ENCODE measurements at places on chromosomes 1 and 21.
A peak's percentile ranks its signal among the peaks of the same experiment; 100 is the strongest.

- no peak for DNase-seq
Observed at GRCh38 chr21:42784276-42784675, 95.1 kb downstream of the WDR4 start.

DNA sequence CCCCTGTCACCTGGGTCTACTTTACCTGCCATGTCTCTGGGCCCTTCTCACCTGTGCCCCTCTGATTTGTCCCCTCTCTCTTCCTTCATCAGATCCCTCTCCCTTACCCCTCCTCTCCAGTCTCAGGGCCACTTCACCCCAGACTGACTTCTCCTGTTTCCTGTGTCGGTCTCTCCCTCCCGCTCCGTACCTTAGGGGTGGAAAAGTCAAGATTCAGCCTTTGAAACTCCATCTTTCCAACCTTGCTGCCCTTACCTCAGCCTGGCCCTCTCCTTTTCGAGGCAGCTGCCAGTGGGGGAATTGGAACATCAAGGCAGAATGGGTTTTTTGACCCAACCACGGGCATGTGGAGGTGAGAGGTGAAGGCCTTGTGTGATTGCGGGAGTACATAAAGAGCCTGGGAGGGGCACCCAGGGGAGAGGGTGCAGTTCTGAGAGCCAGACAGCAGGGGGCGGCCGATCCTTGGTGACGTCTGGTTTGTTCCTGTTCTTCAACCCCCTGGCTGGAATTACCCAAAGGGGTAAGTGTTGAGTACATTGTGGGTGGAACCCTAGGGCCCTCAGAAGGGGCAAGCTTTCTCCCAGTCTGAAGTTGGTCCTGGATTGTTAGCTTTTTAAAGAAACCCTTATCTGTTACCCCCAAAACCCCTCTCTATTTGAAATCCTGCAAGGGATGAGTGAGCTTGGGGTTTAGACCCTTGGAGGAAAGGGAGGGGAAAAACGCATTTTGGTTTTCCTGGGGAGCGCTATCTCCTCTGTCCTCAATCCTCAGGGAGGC is 12.3 kb upstream of the DMBX1 start:
- peak; percentile 61 for DNase-seq

GRCh38 chr21:35336534-35336933 is 287.4 kb upstream of the RUNX1 start:
- DNase-seq = no peak

DNA sequence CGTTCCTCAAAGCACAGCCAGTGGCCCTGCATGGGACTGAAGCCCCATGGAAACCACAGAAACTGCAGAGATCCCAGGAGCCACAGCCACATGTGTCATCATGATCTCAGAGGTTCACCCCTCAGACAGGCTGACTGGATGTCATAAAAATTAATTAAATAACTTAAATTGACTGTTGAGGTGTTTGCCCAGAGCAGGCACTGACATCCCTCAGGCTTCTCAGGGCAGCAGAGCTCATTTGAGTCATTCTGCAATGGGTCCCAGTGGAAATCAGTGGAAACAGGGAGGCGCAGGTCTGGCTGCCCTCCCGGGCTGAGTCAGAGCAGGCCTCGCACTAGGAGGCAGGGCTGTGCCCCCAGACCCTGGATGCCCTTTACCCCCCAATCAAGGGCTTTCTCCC is 135.1 kb downstream of the CDC7 start:
- DNase-seq = peak; percentile 69

DNA sequence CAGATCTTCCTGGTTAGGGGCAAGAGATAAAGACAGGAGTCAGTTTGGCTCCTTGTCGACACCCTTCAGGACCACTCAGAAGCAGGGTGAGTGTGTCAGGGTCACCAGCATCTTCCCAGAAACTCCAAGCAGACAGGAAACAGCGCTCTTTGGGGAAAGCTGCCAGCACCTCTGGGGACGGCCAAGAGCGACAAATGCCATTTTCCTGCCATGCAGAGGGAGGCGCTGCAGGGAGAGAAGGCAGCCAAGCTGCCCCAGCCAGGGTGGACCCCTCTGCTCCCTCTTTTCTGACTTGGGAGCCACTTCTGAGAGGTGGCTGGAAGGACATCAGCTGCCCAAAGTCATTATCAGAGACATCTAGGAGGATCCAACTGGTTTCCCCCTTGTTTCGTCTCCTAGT is 29.0 kb downstream of the SIM2 start:
- DNase-seq = no peak

DNA sequence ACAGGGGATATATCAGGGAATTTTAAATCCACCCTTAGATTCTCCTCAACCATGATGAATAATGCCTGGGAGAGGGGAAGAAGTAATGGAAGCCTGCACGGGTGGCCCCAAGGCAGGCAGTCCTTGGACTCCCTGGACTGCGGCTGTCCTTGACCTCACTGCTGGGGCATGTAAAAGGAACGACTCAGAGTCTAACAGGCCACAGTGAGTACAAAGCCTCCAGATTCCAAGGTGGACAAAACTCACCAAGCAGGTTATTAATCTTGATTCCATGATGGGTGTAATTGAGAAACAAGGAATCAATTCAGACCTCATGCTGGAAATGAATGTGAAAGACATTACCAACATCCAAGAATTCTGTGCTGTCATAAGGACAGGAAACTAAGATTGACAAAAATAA is 13.0 kb upstream of the ARHGAP29 start:
- DNase-seq = no peak

All from fibroblast of skin of right biceps (primary cell).